ENCODE measurements at places on chromosomes 5 and 9. TPM values are rescaled to one million over a fixed set of nuclear protein-coding genes. Genes with fewer than 3 reads are reported as not detected.

NFX1 gene
- 35.5 TPM for total RNA-seq

DNA sequence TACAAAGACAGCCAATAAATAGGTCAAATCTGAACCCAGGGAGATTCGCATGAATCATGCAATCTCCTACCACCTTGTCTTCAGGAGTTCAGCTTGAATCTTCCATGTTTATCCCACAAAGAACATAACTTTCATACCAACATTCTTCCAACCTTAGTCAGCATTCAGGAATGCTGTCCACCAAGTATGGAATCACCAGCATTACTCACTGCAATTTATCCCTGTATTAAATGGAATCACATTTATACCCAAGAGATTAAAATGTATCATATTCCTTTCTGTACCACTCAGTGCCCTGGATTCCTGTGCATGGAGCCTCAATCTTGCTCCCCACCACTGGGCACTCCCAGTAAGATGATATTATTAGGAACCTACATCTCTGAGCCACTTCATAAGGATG is 162.6 kb downstream of the GLIS3 start:
- DNase-seq: no peak

INSL4 gene
- not detected for total RNA-seq

THG1L gene
- 29.1 TPM for total RNA-seq

DNA sequence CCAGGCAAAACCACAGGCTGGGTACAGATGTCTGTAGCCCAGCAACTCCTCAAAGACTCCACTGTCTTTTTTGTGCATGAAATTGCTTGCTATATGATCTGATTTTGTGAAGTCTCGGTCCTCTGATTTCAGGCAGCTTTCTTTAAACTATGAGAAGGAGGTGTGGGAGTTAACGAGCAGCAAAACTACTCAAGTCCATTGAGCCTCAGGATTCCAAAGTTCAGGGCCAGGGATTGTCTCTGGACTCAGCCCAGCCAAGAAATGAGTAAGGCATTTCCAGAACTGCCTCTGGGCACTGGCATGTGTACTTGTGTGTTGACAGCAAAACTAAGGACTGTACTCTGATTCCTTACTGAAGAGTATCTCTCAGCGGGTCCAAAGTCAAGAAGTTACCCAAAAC is 53.4 kb upstream of the GLIS3 start:
- DNase-seq: no peak

DNA sequence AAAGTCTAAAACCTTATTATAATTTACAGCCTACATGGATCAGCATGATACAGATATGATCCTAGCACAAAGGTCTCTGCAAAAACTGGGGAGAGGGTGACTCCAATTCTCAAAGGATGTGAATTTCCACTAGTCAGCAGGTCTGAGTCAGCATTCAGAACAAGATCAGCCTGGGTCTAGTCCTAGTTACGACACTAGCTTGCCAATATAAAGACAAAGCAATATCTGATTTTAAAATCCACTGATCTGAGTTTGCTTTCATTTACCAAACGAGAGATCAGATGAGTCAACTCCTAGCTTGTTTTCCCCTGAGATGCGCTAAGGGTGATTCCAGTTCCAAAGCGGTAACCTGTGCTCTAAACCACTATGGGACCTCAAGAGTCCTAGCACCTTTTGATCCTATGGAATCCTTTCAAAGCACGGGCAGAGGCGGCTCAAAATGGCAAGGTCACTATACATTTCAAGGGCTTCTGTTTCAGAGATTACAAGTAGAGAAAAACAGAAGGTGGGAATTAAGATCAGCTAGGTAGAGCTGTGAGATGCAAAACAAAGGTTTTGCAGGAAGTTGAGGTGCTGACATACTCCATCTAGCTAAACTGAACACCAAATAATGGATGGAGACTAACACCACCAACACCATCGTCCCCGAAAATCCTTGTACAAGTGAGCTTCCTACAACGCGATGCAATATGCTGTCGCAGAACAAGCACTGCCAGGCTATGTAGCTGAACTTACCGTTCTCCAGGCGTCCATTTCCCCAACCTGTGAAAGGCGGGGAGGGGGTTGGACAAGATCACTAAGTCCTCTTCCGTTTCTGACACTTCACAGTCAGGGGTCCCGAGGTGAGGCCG is 906 bp downstream of the SLC25A51 start:
- no peak for DNase-seq

ADGRD2 gene
- total RNA-seq: under 0.01 TPM

- no peak for DNase-seq
Observed at GRCh38 chr9:87673446-87674120, 52.3 kb upstream of the CTSL start.

DNA sequence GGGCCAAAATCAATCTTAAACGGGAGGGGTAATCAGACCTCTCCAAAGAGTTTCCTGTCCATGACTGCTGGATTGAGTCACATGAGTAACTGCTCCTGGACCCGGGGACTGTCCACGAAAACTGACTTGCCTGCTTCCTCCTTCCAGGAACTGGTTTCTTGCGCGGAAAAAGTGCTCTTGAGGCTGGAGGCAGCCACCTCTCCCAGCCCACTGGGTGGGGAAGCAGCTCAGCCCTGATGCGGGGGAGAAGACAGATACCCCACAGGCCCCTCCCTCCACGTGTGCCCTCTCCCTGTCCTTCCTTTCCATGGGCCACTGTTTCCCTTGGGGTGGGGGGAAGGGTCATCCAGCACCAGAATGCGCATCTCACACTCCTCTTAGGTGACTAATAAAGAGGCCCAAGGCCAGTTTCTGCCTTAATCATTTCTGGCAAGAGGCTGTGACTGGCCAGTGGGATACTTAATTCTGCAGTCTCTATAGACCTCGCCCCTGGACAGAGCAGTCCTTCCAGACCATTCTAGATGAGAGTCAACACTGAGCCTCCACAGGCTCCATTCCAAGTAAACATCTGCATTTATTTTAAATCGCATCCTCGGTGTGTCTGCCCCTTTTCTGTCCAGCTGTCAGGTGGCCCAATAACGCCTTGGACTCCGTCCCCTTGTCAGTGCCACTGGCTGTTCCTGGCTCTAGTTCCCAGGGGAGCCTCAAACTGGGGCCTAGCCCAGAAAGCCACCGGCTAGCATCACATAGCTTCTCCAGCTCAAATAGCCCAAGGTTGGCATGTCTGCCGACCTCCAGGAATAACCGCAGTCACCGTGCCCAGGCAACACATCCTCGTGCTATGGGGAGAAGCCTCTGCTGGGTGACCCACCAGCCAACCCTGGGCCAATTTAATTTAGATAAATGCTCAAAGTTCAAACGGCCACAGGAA is 12.0 kb downstream of the REXO4 start:
- DNase-seq: no peak

- DNase-seq: no peak
Observed at GRCh38 chr5:96734871-96735325, 72.7 kb downstream of the CAST start.

DNA sequence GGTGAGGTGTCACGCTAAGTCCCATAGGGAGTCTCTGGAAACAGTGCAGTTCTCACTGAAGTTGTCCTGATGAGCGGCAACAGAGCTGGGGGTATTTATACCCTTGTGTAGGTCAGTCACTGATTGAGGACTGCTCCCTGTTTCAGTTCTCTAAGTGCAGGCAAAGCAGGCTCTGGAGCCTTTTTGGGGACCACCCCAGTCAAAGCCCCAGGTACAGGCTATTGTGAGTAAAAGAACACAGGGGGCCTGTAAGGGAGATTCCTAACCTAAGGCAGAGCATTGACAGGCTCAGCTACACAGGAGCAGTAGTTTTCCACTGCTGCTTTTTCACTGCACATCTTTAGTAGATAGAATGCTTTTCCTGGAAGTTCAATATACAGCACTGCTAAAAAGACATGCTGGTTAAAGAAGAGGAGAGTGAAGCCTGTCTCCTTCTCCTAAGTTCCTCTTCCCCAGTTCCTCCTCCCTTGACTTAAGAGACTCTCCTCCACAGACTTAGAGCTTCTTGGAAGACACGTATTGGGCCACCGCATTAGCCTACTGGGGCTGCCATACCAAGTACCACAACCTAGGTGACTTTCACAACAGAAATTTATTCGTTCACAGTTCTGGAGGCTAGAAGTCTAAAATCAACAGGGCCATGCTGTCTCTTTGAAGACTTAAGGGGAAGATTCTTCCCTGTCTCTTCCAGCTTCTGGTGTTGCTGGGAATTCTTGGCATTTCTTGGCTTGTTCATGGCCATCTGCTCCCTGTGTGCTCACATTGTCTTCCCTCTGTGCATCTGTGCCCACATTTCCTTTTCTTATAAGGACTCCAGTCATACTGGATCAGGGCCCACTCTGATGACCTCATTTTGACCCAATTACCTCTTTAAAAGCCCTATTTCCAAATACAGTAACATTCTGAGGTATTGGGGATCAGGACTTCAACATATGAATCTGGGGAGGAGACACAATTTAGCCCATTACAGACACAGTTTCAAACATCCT is 221.0 kb downstream of the ESM1 start:
- no peak for DNase-seq

SH2D3C gene
- total RNA-seq: 79.7 TPM

GRCh38 chr5:40401284-40402006 is 278.3 kb upstream of the PTGER4 start:
- no peak for DNase-seq

C5orf52 gene
- not detected for total RNA-seq

PROB1 gene
- 2.4 TPM for total RNA-seq

WDR31 gene
- 3.2 TPM for total RNA-seq

DNA sequence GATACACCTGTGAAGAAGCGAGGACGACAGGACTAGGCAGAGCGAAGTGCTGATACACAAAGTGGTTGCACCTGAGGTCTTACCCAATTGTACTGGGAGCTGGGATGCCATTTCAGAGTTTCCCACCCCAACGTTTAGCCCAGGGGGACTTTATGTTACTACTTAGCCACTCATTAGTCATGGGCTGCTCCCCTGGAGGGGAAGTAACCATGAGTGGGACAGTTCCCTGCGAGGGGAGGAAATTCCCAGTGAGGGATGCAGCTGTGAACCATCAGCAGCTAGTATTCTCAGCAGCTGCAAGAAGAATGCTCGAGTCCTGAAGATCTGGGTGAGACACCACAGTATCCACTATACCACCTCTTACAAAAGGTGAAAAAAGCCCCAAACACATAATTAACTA is 93.7 kb upstream of the ACTBL2 start:
- no peak for DNase-seq

GRCh38 chr9:137606734-137607138 is 1.2 kb downstream of the ARRDC1 start:
- no peak for DNase-seq

SLC6A7 gene
- total RNA-seq: under 0.01 TPM

DNA sequence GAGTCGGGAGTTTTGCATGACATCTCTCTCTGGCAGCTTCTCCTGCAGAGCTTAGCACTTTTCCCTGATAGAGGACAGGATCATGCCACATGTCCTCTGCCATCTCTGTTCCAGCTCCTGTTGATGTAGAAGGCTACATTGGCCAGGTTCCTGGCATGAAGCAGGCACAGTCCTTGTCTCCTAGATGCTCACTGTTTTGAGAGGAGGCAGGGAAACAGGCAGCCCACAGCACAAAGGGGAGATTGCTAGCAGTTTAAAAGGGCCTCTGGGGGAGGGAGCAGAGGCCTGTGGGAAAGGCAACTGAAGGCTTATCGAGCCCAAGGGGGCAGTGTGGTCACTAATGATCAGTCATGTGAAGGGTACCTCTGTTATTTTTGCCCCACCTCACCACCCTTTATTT is 10.7 kb downstream of the ARHGAP26 start:
- no peak for DNase-seq

- DNase-seq: no peak
Observed at GRCh38 chr5:2755076-2755680, 3.7 kb upstream of the IRX2 start.

GRCh38 chr5:71938895-71939294 is 168.4 kb upstream of the MAP1B start:
- no peak for DNase-seq

FCN2 gene
- not detected for total RNA-seq

DNA sequence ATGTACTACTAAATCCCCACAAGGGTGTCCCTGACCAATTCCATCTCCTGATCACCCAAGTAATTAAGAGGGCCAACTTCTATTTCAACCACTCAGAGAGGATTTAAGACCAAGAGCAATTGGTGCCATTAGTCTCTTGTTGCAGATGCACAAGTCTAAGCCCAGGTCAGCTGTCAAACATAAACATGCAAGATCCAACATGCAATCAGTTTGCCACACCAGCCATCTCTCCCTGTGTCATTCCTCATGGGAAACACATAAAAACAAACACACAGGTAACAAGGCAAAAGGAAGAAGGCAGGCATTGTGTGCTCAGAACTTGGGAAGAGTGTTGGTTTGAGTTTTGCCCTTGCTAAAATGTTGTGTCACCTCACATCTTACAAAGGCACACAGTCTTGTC is 139.2 kb downstream of the SPOCK1 start:
- DNase-seq: no peak

GRCh38 chr9:121559183-121559582 is 59.5 kb upstream of the GGTA1 start:
- DNase-seq: peak; percentile 70

AGTPBP1 gene
- 11.3 TPM for total RNA-seq

GRCh38 chr5:99169309-99169708 is 240.5 kb upstream of the CHD1 start:
- DNase-seq: no peak

DNA sequence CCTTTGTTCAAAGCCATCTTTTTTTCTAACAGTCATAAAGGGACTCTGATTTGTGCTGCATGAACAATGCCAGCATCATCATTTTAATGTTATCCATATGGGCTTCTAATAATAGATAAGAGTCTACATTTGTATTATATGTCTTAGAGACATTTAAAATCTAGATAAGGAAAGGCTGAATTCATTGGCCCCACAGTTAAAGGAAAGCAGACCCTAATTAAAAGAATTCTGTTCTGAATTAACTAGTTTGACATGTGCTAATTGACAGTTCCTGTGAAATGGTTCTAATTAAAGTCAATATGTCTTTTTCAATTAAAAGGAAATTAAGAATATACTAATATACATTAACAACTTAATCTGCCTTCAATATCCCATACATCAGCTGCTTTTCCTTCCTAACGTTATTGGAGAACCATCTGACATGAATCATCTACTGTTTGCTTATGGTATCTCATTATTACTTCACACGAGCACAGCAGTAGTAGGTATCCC is 104.7 kb downstream of the NR2F1-AS1 start:
- DNase-seq: no peak
